DMS53 (cell line): ENCODE measurements at places on chromosomes 12 and 14.
A peak's percentile ranks its signal among the peaks of the same experiment; 100 is the strongest.

DNA sequence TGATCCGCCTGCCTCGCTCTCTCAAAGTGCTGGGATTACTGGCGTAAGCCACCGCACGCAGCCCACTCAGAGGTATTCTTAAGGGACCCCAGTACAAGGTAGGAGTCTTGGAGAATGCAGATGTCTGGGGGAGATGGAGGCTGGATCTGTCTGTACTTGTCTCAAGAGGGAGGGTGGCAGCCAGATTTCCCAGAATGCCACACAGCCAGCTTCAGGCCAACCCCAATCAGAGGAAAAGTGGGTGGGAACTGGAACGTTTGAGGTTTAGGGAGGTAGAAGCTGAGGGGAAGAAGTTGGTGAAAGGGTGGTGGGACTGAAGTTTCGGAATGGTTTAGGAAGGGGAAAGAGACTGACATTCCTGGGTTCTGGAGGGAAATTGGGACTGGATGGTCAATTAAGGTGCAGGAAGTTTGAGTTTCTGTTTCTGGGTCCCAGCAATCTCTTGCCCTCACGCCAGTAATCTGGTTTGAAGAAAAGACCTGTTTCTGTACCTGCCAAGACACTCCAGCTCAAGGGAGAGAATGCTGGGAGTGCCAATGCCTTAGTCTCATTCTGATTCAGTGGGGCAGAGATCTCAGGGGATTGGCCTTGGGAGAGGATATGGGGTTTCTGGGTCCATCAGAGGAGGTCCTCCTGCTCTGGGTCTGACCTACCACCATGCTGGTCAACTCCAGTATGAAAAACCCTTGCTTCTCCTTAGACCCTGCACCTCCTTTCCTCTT lies 8.1 kb upstream of the ZNF385A start:
- DNase-seq, result no peak

GRCh38 chr14:77311217-77311616 lies 9.5 kb downstream of the POMT2 start:
- no peak for DNase-seq

GRCh38 chr14:101823511-101824120 lies 62.1 kb downstream of the PPP2R5C start:
- DNase-seq, result no peak

GRCh38 chr12:91606662-91607377 lies 424.2 kb upstream of the DCN start:
- no peak for DNase-seq

- no peak for DNase-seq
Measured at GRCh38 chr12:71240946-71241345, 83.1 kb upstream of the TSPAN8 start.

DNA sequence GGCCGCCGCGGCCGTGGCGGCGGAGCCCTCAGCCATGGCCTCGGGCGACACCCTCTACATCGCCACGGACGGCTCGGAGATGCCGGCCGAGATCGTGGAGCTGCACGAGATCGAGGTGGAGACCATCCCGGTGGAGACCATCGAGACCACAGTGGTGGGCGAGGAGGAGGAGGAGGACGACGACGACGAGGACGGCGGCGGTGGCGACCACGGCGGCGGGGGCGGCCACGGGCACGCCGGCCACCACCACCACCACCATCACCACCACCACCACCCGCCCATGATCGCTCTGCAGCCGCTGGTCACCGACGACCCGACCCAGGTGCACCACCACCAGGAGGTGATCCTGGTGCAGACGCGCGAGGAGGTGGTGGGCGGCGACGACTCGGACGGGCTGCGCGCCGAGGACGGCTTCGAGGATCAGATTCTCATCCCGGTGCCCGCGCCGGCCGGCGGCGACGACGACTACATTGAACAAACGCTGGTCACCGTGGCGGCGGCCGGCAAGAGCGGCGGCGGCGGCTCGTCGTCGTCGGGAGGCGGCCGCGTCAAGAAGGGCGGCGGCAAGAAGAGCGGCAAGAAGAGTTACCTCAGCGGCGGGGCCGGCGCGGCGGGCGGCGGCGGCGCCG lies 381 bp downstream of the YY1 start:
- peak; percentile 45 for DNase-seq

DNA sequence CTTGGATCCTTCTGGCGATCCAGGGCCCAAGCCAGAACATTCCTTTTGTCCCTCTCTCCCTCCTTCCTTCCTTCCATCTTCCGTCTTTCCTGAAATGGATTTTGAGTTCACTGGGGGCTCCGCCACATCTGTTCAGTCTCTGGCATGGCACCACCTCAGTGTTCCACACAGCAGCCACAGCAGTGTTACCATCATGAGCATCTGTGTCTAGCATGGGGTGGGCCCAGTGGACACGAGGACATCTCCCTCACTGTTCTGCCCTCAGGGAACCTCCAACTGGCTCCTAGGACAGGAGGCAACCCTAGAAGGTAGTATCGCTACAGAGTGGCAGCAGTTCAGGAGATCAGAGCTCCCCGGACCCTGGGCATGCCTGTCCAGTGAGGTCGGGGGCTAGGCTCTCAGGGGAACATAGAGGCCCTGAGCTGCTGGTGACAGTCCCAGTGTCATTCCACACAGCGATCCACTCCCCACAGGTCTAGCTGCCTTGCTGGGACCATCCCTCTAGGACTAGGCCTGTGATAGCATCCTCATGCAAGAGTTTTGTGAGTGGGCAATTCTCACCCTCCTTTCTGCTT lies 59.0 kb downstream of the GALNT16 start:
- no peak for DNase-seq

DNA sequence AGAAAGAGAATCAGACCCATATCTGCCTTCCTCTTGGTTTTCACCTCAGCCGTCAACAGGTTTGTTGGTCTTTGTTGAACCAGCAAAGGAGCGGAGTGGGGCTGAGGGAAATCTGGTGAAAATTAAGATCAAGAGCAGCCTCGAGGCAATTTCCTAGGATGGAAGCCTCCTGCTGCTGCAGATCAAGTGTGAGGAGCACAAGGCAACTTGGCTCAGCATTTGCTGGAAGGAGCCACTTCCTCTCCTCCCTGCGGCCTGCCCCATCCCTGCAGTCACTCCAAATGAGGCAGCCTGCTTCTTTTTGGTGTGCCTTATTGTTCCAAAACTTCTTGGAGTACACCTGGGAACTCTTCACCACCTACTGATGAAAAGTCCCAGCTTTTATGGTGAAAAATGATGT lies 4.9 kb downstream of the TC2N start:
- DNase-seq, result no peak

GRCh38 chr14:36454599-36455240 lies 65.3 kb downstream of the NKX2-1 start:
- no peak for DNase-seq

- DNase-seq, result no peak
Measured at GRCh38 chr14:70171726-70172125, 17.0 kb downstream of the SLC8A3 start.

DNA sequence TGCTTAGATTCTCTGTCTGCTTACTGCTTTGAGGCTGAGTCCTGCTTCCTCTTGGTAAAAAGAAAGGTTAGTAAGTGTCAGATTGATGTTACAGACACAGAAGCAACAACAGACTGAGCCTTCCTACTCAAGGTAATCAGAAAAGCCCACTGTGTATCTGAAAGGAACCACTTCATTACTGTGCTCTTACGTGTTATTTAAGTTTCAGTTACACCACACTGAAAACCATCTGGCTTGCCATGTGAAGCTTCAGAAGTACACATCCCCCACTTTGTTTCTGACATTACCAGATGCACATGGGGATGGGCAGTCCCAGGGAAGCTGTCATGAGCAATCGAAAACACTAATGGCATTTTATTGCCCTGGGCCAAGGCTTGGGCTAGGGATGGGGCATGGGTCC lies 1290.1 kb downstream of the AACS start:
- DNase-seq, result no peak

GRCh38 chr12:65335021-65335714 lies 56.7 kb downstream of the MSRB3 start:
- DNase-seq, result peak; percentile 42

GRCh38 chr14:60861545-60862140 lies 119.2 kb downstream of the TRMT5 start:
- no peak for DNase-seq

DNA sequence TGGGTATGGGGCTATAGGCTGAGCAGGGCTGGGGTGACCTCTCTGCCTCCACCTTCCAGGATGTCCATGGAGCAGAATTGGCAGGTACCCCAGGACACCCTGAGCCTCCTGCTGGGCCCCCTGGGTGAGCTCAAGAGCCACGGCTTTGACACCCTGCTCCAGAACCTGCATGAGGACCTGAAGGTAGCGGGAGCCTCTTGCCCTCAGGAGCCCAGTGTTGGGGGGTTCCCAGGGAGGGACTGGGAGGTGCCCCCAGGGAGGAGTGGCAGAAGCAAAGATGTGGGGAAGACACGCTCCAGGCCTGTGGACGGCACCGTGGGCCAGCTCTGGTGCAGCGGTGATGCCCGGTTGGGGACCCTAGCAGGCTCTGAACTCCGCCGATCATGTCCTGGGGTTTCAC lies 8.3 kb downstream of the TNFAIP2 start:
- DNase-seq, result no peak
